NCI-H2171 treated with DMSO at 0.1 percent for 48 hours (cell line): ENCODE measurements at places on chromosomes 7 and 10.

DNA sequence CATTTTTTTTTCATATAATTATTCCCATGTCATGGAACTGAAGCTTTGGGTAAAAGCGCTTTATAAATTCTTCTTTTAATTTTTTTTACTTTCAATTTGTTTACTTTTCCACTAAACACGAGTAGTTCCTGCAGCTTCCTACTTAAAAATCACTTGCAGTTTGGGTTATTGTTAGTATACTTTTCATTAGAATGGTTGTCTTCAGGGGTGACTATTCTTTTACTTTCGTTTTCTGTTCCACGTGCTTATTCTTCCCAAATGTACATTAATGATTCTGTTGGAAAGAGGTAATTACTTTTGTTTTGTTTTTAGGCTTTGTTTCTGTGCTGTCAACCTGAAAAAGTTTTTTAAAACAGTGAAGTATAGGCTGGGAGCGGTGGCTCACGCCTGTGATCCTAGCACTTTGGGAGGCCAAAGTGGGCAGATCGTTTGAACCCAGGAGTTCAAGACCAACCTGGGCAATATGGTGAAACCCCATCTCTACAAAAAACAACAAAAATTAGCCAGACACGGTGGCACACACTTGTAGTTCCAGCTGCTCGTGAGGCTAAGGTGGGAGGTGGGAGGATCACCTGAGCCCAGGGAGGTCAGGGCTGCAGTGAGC lies 5.2 kb upstream of the CFAP69 start:
- no peak for DNase-seq

DNA sequence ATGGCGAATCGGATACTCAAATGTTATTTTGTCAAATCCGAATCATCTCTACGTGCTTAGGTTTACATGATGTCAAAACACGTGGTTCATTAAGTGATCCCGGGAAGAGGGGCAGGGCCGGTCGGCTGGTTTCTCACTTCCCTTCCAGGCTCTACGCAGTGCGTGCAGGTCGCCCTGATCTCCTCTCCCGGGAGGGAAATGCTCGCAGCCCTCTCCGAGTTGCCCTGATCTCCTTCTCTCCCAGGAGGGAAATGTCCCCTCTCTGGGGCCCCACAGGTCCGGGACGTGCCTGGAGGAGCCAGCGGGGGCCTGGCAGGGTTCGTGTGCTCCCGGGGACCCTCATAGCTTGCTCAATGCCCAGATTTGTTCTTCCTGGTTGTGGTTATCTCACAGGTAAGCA lies 202.7 kb downstream of the DNAJB6 start:
- no peak for DNase-seq

DNA sequence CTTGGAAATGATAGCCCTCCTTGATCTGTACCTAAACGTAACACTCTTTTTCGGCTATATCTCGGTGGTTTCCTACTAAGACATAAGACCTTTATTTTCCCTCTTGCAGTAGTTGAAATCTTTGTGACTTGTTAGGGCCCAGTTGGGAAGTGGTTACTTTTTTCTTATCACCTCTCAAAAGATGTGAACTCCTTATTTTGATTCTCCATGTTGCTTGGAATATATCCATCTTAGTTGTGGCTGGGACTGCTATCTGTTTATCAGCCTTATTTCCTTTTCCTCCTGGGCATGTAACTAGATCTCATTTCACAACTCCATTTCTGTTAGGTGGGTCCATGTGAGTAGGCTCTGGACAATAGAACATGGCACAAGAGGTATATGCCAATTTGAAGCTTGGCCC lies 4.1 kb upstream of the CPED1 start:
- DNase-seq: no peak

DNA sequence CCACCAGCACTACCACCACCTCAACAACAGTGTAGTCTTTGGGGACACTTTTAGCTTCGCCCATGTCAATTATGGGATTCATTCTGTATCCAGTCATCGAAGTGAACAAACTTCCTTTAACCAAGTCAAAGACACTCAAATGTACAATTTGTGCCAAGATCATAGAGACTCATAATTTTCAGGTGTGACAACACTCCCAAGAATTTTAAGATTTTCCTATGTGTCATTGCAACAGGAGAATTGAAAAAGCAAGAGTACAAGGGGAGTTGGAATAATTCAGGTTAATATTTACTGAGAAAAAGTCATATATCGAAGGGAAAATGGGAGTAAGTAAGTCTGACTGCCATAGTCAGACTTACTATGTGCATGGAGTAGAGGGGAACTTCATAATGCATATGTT lies 26.2 kb downstream of the PON1 start:
- DNase-seq: no peak

DNA sequence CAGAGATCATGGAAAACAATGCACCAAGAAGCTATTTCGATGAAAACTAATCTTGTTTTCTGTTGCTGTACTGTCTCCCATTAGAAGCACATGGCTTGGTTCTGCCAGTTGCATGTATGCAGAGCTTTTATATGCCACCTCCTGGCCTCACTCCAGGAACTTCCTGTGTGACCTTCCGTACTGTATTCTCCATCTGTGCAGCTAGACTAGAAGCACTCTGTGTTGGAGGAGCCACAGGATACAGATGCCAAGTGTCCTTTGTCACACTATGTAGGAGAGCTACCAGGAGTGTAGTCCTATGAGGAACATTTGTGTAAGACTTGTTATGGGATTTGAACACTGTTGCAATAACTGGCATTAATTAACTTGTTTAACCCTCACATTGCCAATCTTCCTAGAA lies 503.5 kb upstream of the TPK1 start:
- peak; percentile 79 for DNase-seq

DNA sequence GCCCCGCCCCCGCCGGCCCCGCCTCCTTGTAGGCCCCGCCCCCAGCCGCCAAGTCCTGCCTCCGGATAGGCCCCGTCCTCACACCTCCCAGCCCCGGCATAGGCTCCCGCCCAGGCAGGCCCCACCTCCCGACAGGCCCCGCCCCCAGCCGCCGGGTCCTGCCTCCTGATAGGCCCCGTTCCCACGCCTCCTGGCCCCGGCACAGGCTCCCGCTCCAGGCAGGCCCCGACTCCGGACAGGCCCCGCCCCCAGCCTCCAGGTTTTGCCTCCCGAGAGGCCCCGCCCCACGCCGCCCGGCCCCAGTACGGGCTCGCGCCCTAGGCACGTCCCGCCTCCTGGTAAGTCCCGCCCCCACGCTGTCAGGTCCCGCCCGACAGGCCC lies 232 bp upstream of the MICALL2 start:
- peak; percentile 96 for DNase-seq

- DNase-seq: no peak
Observed at GRCh38 chr7:50399206-50399605, 50.9 kb downstream of the FIGNL1 start.

GRCh38 chr10:54065106-54065505 lies 735.9 kb downstream of the PCDH15 start:
- no peak for DNase-seq

DNA sequence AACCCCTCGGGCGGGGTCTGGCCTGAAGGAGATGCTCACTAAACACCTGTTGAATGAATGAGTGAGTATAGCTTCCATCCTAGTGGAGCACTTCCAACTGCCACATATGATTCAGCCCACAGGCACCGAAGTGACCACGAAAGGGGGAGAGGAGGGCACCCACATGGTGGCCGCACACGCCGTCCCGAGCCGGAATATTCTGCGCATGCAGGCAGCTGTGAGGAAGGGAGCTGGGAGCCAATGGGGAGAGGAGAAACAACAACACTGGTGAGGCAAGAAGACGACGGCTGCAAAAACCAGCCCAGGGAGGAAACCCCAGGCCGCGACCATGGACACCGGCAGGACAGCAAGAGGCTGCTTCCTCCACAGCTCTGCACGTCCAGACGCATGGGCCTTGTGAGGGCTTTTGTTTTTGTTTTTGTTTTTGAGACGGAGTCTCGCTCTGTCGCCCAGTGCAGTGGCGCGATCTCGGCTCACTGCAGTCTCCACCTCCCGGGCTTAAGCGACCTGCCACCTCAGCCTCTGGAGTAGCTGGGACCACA lies 67.1 kb upstream of the DNAAF5 start:
- DNase-seq: no peak

- DNase-seq: no peak
Observed at GRCh38 chr7:38881015-38881414, 28.0 kb downstream of the VPS41 start.

- DNase-seq: no peak
Observed at GRCh38 chr7:107580716-107581383, 804 bp downstream of the BCAP29 start.

GRCh38 chr7:158061884-158062656 lies 525.6 kb downstream of the PTPRN2 start:
- no peak for DNase-seq

DNA sequence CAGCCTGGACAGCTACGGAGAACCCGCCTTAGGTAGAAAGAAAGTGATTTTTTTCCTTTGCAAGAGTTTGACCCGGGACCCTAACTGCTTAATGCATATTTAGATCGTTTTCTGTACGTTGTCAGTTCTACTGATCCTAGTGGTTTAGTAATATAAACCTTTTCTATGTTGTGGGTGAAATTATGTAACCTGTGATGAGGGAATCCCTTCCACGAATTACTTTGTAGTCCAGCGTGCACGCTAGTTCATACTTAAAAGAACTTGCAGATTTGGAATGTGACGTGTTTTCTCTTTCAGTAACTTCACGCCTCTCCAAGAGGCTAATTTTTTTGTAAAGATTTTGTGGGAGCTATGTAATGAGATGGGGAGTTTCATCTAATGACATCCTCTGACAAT lies 705 bp downstream of the SLF2 start:
- DNase-seq: no peak

- DNase-seq: no peak
Observed at GRCh38 chr10:103667356-103667755, 173.9 kb downstream of the NEURL1 start.

GRCh38 chr10:67302701-67303100 lies 376.9 kb downstream of the LRRTM3 start:
- no peak for DNase-seq

DNA sequence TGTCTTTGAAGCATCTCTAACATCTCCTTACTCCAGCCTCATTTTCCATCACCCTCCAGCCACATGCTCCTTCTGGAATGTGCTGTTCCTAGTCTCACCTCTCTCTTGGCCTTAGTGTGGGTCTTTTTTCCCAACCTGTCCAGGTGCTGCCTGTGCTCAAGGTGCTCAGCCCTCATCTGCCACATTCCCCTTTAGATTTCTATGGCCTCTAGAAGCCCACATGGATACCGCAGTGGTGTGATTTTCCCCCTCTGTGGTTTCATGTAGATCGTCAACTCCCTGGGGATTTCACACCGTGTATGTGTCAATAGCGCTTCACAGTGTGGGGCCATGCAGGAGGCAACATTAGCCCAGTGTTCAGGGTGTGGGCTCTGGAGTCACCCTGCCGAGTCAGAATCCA lies 32.5 kb downstream of the BMPER start:
- no peak for DNase-seq

- peak; percentile 63 for DNase-seq
Observed at GRCh38 chr7:79529214-79529880, 75.9 kb upstream of the MAGI2 start.

GRCh38 chr7:155477476-155477875 lies 19.5 kb downstream of the EN2 start:
- no peak for DNase-seq

DNA sequence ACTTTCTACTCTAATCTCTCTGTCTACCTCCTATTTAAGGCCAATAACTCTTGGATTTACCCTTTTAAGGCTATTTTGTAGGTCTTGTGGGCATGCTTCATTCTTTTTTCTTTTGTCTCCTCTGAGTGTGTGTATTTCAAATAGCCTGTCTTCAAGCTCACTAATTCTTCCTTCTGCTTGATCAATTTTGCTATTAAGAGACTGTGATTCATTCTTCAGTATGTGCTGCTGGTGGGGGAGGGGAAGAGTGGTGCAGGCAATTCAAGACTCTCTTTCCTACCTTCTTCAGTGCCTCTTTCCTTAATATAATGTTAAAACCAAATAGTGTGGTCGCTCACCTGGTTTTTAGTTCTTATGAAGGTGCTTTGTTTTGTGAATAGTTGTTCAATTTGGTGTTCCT lies 20.0 kb downstream of the ABCB1 start:
- DNase-seq: no peak

DNA sequence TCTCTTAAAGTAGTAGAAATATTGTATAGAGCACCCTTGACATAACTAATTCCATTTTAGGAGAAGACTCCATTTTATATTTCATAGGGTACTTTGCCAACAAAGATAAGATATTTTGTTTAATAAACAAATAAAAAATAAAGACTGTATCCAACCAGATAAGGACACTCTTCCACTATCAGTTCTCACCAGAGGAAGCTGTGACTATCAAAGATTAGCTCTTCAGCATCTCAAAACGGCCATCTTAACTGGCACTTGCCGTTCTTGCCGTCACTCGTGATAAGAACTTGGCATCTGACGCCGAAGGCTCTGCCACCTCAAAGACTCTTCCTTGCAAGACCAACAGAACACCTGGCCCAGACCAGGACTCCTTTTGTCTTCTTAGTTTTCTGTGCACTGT lies 26.3 kb upstream of the AKR1B1 start:
- no peak for DNase-seq

DNA sequence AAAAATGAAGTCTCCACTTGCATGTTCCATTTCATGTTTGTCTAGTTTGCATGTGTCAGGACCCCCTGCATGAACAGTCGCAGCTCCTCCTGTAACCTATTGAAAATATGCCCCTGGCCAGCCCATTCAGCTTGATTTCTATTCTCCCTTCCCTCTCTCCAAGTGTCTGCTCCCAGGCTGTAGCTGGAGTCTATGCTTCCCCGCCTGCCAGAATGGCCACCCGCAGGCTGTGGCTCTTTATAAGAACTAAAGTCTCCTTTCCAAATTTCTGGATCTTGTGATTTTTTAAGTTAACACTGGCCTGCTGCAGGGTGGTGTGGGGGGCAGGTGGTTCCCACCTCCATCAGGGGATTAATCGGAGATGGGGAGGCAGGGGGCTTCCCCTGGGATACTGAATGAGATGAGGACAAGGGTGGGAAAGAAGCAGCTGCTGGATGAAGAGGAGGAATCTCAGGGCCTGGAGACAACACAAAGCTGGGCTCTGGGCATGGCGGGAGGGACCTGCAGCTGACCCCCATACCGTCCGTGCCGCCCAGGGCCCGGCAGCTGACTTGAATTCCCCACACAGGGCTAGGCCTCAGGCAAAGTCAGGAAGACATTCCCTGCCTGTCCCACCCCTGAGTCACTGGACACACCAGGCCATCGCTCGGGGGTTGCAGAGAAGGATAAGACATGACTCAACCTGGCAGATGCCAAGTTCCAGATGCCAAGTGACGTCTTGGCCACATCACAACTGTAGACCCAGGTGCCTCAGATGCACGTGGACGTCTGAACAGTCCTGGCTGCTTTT lies 399.5 kb upstream of the FOXK1 start:
- no peak for DNase-seq

GRCh38 chr7:137287651-137288258 lies 55.8 kb downstream of the PTN start:
- no peak for DNase-seq

DNA sequence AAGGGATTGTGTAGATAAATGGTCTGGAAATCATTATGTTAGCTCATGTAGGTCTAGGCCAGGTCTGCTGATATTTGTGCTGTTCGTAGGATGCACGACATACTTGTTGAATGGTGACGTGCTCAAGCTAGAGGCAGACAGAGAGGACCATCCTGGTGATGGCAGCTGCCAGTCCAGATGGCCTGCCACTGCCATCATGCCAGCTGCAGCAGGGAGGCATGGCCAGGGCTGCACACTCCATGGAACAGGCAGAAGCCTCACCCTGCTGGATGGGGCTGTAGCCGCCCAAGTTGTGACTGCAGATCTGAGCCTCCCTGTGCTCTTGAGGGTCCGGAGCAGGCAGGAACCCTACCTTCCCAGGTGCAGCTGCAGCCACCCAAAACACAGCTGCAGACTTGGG lies 80.3 kb downstream of the SPDYE5 start:
- DNase-seq: peak; percentile 81

GRCh38 chr10:42866115-42866995 lies 83.8 kb downstream of the BMS1 start:
- DNase-seq: no peak
